ENCODE measurements at places on chromosomes 2 and 18.

- no peak for DNase-seq
Observed at GRCh38 chr2:240622060-240622411, 3.2 kb upstream of the GPR35 start.

DNA sequence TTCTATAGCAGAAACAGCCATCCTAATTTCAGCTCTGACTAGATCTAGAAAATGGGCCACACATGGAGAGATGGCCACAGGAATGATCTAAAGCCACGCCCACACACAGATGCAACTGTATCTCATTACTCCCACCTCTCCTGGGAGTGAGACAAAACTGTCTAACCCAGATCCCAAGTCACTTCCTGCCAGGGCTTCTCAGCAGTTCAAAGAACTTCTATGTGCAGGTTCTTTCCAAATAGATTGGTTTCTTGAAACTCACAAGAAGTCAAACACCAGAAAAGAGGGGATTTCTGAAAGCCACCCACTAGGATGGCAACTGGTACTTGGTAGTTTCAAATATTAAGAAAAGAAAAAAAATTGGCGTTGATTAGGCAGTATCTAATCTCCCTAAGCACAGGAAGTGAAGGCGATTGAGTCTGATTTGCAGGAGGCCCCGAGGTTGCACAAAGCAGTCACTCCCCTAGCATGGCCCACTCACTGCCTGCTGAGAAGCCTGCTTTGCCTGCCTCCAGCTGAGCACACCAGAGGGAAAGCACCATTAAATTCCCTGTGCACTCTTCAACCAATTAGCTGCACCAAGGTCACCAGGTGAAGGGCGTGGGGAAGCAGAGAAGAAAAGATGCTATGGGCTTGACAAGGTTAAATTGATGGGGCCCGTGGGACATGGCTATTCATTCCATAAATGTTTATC lies 51.1 kb downstream of the PAPOLG start:
- peak; percentile 60 for DNase-seq

DNA sequence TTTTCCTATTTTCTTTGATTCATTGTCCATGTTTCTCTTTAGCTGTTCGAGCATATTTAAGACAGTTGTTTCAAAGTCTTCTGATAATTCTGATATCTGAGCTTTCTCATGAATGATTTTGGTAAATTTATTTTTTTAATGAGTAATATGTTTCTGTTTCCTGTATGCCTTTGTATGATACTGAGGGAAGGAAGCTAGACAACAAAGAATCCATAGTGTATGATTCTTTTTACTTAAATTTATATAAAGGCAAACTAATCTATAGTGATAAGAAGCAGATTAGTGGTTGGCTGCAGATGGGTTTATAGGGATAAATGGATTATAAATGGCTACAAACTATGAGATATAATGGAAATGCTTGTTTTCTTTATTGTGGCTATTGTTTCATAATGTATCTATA lies 352.7 kb upstream of the CDH2 start:
- no peak for DNase-seq

DNA sequence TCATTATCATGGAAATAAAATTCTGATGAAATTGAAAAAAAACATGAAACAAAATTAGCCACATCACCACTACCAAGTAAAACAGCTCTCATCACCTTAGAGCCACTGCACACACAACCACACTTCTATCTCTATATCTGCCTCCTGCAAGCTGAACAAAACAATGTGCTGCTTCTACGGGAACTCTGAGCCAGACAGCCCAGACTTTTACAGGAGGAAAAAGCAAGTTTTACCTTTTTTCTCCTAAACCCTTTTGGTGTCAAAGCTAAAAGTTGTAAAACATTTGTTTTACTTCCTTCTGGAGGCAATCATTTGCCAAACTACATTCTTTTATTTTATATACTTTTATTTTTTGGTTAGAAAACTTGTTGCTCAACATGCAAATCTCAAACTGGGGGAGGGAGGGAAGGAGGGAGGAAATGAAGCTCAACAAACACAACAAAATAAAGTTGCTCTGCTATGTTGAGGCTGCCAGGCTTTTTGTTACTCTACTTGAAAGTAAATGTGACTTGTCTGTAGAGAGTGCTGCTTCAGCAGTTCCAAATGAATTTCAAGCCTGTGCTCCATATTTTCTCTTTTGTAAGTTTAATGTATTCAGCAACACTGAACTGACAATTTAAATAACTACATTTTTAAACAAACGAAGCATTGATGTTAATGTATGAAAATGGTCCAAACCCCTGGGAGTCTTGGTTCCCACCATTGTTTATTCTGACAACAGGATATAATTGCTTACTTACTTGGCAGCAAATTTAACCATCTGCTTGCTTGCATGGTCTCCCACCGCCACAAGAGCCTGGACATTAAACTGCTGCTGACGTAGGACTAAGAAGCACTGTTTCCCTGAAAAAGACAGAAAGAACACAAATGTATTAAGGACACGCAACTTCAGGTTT lies 24.5 kb downstream of the DARS1 start:
- no peak for DNase-seq

DNA sequence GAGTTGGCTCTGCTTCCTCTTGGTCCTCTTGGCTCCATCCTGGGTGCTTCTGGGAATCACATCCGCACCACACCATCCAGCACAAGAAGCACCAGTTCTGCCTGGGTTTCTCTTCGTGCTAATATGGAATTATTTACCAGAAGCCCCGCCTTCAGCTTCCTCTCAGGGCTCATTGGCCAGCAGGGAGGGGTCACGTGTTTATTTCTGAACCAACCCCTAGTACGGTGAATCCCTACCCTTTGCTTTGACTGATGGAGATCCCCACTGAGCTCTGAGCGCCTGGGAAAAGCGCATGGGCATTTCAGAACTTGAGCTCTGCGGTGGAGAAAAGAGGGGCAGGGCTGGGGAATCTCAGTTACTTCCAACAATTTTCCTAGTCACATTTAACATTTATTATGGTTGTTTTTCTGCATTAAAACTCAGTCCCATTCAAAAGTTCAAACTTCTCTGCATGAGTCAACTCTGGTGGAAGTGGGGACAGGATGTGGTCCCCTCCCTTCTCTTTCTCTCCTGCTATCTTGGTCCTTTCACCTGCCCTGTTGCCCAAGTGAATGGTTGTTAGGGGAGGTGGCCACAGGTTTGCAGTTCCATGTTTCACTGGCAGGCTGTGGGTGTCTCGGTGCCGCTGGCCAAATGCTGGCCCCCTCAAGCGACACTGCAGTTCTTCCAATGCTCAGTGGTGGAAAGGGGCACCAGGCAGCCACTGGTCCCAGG lies 76.4 kb upstream of the TTC39C start:
- no peak for DNase-seq

GRCh38 chr2:238504181-238504931 lies 77.6 kb downstream of the ASB1 start:
- DNase-seq, result no peak

Measured in Kasumi-1 (cell line).